Activated CD8-positive, alpha-beta memory T cell treated with anti-CD3 and anti-CD28 coated beads for 24 hours (primary cell): ENCODE measurements at places on chromosomes 7 and 10.

DNA sequence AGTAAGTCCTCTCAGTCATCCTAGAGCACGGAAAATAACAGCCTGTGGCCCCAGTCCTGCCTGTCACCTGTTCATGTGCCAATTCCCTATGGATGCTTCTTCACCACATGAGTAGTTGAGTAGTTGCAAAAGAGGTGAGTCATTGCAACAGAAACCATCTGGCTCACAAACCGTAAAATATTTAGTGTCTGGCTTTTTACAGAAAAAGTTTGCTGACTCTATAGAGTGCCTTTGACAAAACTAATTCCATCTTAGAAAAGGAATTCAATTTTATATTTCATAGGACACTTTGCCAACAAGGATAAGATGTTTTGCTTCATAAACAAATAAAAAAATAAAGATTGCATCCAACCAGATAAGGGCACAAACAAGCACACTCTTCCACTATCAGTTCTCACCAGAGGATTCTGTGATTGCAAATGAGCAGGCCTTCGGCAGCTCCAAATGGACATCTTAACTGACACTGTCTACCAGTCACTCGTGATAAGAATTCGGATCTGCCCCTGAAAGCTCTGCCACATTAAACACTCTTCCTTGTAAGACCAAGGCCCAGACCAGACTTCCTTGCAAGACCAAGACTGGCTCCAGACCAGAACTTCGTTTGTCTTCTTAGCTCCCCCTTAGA is 242.7 kb upstream of the SEMA3C start:
- no peak for DNase-seq

- DNase-seq = no peak
These were observed 59.2 kb downstream of the MINDY3 start for GRCh38 chr10:15801147-15801546.

DNA sequence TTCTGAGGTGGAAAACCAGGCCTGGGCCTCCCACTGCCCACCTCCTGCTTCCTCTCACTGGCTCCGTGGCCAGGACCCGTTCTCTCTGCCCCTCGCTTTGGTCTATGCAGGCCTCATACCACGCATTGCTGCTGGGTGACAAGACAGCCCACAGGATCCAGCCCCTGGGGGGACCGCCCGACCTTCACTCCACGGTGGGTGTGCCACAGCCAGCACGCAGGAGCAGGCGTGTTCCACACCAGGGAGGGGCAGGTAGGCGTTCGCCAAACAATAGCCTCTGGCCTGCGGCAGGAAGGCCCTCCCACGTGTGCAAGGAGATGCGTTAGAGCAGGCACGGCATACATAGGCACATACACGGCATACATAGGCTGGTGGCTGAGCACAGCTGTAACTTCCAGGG is 233.4 kb downstream of the WDR37 start:
- DNase-seq = no peak

DNA sequence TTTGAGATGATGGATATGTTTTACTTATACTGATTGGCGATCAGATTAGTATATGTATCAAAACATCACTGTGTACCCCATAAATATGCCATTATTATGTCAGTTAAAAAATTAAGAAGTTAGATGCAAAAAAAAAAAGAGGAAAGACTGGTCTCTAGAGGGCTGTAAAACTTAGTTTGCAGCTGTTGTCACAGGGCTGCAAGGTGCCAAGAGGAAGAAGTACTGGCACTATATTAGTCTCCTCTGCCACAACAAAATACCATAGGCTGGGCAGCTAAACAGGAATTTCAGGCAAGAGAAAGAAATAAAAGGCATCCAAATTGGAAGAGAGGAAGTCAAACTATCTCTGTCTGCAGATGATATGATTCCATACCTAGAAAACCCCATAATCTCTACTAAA is 177.8 kb upstream of the PLPP4 start:
- no peak for DNase-seq

GRCh38 chr7:158357898-158358821 is 229.5 kb downstream of the PTPRN2 start:
- DNase-seq = peak; percentile 30

GRCh38 chr7:138958391-138958956 is 22.7 kb downstream of the KIAA1549 start:
- no peak for DNase-seq

DNA sequence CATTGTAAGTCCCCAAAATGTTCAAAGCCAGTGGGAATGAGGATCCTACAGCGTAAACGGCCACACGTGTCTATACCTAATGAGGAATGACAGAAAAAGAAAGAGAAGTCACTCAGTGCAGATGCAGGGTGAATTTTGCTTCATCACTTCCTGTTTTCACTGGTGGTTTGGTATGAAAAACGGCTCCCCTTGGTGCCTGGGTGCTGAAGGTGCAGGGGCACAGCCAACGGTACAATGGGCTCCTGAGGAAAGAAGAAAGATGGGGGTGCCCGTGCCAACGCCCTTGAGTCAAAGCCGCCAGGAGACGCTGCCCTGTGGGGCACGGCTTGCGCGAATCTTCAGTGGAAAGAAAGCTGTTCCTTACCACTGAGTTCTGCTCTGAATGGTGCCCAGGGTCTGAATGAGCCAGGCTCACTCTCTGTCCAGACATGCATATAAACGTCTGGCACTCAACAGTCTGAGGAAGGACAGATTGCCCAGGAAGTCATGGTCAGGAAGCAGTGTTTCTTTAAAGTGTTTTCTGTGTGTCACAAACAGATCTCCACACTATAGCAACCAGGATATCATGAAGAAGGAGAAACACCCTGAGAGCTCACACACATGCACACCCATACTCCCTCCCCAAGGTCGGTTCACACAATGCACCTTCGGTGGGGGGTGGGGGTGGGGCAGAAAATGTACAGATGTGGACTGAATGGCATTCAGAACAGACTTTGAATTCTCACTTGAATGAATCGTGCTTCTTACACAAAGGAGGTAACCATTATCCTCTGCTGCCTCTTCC is 105.8 kb downstream of the ELMO1 start:
- DNase-seq = peak; percentile 85

DNA sequence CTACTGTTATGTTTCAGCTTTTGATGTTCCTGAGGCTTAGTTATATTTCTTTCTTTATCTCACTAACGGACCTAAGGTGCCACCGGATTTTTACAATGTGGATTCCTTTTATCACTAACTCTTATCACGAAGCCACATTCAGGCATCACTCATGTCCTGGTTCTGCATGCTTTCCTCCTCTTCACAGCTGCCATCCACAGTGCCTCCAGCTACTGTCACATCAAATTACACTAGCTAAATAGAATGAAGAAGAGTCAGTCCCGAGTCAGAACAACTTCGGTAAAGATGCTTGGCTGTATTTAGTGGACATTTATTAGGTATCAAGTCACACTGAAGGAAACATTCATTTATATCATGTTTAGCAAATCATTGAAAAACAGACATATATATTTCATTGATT is 153.2 kb downstream of the NEBL start:
- no peak for DNase-seq

- DNase-seq = no peak
These were observed 6.7 kb upstream of the PNLIP start for GRCh38 chr10:116538992-116539391.

GRCh38 chr7:91007371-91007770 is 256.9 kb upstream of the FZD1 start:
- no peak for DNase-seq

DNA sequence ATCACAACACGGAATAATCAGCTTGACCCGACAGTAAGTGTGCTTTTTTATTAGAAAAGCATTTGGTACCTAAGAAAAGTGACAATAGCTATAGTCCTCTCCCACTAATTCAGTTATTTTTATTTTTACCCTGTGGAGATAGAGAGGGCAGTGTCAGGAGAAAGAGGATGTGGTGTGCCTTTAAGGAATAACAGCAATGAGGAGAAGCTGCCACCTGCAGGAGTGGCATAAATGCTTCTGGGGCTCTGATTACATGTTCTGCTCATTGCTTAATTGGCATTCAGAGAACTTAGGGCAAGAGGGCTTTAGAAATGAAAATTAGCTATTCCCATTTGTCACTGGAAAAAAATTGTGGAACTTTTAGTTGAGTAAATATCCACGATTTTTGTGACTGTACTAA is 60.1 kb downstream of the DENND11 start:
- no peak for DNase-seq

DNA sequence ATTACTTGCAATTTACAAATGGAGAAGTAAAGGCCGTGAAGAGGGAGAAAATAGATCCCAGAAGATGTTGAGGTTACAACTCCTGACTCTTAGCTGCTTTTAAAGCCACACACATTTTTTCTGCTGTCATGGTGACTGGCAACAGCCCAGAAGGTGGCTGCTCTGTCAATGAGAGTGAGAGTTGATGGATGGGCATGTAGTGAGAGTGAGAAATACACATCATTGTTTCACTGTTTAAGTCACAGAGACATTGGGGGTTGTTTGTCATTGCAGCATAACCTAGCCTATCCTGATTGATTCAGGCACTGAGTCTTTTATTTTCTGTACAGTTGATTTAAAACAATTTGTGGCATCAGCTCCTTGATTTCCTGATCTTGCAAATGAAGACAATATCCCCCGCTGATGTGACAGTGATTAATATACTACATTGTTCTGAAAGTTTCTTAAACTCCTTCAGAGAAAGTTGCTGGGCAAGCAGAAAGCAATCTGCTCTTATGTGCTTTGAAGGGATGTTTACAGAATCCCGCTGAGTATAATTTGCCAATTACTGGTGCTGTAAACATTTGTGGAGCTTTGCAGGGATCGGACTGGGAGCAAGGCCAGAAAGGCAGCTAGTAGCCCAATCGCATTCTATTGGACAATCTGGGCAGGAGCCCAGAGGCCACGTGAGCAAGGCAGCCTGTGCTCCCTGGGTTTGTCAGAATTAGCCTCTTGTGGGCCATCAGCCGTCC is 229.6 kb downstream of the PRPF18 start:
- no peak for DNase-seq

DNA sequence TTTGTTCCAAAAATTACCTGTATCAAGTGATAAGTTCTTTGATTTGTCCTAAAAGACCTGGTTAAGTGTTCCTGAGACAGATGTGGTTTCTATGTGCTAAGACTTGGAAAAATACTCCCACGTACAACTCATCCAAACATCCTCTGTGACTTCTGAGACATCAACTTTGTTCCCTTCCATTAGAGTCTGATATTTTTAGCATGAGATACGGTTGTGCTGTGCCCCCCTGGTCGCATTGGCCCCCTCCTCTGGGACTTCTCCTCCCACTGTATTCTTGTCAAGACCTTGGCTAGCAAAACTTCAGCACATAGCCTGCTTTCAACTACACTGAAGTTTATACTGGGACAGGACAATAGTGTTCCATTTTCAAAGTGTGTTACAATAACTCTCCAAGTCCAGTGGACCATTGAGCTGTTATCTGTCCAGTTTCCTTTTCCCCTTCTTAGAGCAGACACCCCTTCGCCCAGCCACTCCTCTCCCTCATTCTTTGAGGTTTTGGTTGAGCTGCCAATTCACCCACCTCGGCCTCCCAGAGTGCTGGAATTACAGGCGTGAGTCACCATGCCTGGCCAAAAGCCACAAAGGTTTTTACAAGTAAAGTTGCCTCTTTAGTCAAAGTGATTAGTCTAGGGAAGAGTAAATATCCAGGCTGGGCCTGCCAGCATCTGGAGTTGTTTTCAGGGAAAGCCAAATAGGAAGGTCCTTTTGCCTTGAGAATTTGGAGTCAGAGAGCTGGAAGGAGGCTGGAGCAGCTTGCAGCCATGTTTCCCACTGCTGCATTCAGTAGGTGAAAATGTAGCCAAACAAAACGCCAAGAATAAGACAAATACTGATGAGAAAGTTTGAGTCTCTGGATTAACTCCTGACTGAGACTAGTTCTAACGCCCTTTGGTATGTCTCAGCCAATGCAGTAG is 17.8 kb upstream of the PDLIM1 start:
- no peak for DNase-seq

DNA sequence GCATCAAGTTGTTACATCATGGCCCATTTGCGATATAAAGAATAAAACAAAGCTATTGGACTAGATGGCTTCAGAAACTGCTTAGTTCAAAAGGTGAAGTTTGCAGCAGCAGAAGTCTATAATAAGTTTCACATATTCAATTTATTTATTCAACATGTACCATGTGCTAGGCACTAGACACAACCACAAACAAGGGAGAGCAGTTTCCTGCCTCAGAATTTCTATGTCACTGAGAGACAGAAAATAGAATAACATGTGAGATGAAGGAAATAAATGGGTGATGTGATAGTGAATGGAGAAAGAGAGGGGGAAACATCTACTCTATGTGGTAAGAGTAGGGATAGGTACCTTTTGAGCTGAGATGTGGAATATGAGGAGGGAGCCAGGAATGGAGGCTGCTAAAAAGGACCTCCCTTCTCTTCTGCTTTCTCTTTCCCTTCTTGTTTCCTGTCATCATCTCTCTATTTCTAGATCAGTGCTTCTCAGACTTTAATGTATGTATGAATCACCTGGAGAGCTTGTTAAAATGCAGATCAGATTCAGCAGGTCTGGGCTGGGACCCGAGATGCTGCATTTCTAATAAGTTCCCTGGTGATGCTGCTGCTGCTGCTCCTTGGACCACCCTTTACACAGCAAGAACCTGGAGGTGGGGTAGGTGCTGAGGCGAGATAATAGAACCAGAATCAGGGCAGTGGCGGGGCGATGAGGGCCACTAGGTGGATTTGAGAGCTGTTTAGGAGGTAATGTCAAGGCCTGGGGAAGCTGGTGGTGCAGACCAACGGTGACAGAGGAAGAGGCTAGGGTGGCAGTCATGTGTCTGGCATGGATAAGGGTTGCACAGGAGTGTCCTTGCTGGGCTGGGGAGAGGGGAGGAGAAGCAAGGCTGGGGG is 13.7 kb upstream of the INMT start:
- DNase-seq = peak; percentile 65

DNA sequence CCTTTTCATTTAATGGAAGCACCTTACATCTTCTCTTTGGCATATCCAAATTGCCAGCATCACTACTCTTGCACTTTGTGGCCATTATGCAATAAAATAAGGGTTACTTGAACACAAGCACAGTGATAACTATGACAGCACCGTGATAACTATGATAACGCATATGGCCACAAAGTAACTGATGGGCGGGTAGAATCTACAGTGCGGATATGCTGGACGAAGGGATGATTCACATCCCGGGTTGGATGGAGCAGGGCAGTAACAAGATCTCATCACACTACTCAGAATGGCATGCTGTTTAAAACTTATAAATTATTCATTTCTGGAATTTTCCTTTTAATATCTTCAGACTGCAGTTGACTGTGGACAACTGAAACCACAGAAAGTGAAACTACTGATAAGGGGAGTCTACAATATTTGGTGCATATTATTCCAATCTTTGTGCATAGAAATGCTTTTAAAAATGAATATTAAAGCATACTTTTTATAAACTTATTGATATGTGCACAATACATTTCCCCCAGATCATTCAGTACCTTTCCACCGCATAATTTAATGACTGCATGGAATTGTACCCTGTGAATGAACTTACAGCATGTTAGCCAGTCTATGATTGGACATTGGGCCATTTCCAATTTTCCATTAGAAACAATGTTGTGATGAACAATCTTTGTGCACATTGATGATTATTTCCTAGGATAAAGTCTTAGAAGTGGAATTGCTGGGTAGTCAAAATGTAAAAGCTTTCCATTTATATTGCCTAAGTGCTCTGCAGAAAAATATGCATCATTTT is 136.4 kb downstream of the WNT2 start:
- no peak for DNase-seq
